ENCODE measurements at places on chromosomes 7 and 10.

- no peak for DNase-seq
Measured at GRCh38 chr10:76309741-76310587, 878.5 kb downstream of the LRMDA start.

DNA sequence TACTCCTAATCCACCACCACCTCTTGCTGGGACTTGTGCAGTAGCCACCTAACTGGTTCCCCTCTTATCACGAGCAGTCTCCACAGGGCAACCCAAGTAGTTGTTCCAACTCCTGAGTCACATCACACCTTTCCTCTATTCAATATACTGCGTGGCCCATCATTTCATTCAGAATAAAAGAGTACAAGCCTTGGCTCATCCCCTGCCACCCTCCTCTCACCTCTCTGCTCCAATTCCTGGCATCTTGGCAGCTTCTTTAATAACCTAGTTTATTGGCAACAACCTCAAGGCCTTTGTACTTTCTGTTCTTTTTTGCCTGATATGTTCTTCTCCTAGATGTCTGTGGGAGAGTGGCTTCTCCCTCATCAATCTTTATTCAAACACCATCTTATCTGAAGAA is 199.4 kb downstream of the KIAA1217 start:
- DNase-seq, result no peak

GRCh38 chr10:91200314-91201212 is 19.9 kb upstream of the PCGF5 start:
- no peak for DNase-seq

DNA sequence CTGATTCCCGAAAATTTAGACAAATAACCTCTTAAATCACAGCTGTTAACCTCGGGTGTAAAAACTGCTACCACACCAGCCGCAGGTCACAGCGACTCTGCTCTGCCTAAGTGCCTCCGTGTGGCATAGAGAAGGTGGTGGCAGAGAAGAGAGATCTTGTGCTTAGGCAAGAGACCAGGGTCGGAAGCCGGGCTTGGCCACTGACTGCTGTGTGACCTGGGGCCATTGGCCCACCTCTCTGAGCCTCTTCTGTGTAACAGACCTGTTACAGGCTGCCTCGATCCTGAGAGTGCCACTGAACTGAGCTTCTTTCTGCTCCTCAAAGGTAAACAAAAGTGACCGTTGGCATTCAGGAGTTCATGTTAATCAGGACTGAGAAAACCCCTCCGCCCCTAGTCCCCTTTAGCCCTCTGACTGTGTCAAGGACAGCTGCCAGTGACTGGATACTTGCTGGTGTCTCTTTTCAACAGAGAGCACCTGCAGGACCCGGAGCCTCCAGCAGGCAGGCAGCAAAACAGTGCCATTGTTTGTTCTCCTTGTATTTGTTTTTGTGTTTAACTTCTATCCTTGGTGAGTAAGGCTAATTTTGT is 36.5 kb downstream of the ZMIZ1 start:
- no peak for DNase-seq

DNA sequence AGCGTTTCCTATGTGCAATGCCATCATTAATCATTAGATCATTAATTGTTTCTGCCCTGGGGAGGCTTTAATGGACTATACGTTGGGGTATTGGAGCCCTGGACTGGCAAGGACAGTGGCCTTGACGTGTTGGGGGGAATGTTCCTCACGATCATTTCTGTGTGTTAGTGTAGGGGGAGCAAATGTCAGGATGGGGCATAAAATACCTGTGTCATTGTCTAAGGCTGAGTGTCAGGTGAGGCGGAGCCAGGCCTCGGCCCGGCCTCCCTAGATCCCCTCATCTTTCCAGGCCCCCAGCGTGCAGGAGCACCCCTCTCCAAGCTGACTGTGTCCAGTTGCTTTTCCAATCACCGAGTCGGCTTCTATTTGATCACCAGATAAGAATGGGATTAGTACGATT is 346.4 kb upstream of the SHH start:
- peak; percentile 24 for DNase-seq

- DNase-seq, result no peak
Measured at GRCh38 chr10:97154162-97154561, 31.6 kb downstream of the SLIT1 start.

GRCh38 chr10:97791824-97792721 is 20.3 kb upstream of the SFRP5 start:
- DNase-seq, result peak; percentile 89

GRCh38 chr10:12704488-12704887 is 297.0 kb downstream of the CCDC3 start:
- no peak for DNase-seq

DNA sequence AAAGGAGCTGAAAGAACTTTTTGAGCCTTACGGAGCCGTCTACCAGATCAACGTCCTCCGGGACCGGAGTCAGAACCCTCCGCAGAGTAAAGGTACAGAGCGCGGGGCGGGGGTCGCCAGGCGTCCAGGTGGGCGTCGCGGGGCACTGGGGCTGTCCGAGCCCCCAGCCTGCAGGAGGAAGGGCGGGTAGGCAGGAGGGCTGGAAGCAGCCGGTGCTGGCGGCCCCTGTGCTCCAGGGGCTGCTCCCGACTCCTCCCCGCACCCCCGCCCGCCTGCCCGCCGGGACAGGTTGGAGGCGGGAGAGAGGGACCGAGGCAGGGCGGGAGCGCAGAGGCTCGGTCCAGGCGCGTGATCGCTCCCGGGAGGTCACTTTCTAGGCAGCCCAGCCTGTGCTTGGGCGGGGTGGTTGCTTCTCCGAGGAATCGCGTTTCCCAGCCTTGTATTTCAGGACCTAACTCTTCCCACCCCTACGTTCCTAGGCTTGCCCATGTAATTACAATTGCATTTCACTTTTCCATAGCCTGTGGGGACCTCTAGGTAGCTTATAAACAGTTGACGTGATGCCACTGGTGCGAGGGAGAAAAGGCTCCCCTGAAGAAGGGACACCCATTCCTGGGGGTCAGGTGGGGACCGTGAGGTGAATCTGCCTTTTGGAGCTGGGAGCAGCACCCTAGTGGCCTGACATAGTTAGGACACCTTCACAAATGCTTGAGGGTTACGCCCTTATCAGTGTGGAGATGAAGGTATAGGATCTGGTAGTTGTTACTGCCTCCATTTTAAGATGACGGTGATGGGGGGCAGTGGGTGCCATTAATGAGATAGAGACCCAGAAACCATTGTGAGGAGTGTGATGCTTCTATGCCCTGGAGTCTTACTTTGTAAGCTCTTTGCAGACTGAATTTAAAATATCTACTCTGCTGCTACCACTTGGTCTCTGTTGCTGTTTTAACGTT is 148.2 kb downstream of the CELF2 start:
- DNase-seq, result peak; percentile 89

GRCh38 chr10:77513781-77514331 is 123.8 kb downstream of the KCNMA1 start:
- DNase-seq, result no peak

DNA sequence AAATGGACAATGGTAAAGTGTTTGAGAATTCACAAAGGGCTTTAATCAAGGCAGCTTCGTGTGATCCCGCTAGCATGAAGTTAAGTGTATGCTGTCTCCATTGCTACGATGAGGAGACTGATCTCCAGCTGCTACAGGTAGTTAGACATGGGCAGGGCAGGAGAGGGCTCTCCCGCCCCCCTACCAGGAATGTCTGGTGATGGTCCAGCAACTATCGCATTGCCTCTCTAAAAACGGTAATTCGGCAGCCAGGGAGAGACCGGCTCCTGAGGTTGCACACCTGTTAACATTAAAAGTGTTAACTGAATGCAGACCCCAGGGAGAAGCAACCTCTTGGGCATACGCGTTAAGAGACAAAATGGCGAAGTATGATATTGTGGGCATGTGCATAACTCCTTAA is 37.9 kb downstream of the SVIL start:
- no peak for DNase-seq

- no peak for DNase-seq
Measured at GRCh38 chr10:6161921-6162320, 40.8 kb upstream of the PFKFB3 start.

DNA sequence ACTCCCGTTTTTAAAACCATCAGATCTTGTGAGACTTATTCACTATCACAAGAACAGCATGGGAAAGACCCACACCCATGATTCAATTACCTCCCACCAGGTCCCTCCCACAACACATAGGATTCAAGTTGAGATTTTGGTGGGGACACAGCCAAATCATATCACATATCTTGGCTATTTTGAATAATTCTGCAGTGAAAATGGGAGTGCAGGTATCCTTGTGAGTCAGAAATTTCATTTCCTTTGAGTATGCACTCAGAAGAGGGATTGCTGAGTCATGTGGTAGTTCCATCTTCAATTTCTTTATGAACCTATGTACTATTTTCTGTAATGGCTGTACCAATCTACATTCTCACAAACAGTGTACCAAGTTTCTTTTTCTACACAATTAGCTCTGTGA is 125.8 kb downstream of the ANKRD7 start:
- DNase-seq, result no peak

DNA sequence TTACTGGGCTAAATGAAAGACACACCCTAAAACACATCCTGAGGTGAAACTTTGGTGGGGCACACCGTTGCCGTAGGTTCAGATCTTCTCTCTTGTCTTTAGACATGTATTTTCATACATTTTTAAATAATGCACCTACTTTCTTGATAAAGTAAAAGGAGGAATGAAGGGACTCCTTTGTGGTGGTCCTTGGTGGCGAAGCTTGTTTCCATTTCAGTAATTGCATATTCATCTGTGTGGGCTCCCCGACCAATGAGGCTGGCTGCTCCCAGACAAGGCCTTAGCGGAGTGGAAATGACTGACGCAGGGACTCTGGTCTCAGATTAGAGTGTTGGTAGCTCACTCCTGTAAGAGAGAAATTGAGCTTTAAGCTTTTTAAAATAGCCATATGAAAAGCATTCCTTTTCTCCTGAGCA is 815 bp downstream of the CCSER2 start:
- peak; percentile 85 for DNase-seq

- DNase-seq, result no peak
Measured at GRCh38 chr7:70406186-70406949, 725.6 kb upstream of the GALNT17 start.

- DNase-seq, result no peak
Measured at GRCh38 chr7:115230882-115231571, 309.1 kb downstream of the MDFIC start.

DNA sequence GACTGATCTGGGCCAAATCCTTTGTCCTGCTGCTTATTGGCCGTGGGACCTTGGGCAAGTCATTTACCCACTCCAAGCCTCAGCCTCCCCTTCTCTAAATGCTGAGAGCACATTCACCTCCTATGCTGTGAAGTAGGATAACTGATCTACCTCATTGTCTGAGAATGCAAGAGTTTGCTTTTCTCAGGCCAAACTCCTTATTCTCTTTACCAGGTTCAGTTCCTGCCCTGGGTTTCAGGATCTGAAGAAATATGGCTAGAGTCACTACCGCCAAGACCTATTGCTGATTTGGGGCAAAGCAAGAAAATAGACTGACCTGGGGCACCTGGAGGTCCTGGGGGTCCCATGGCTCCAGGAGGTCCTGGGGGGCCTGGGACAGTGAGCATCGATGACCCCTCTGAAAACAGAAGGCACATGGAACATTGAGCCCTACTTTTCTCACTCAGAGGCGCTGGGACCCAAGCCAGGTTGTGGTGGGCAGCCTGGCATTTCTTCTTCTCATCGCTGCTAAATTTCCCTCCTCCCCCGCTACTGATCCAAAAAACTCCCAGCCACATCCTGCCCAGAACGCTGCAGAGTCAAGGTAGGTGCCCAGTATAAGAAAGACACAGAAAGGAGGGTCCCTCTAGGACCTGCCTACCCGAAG is 42.4 kb downstream of the COL17A1 start:
- no peak for DNase-seq

GRCh38 chr7:821688-822087 is 10.6 kb upstream of the SUN1 start:
- DNase-seq, result no peak

DNA sequence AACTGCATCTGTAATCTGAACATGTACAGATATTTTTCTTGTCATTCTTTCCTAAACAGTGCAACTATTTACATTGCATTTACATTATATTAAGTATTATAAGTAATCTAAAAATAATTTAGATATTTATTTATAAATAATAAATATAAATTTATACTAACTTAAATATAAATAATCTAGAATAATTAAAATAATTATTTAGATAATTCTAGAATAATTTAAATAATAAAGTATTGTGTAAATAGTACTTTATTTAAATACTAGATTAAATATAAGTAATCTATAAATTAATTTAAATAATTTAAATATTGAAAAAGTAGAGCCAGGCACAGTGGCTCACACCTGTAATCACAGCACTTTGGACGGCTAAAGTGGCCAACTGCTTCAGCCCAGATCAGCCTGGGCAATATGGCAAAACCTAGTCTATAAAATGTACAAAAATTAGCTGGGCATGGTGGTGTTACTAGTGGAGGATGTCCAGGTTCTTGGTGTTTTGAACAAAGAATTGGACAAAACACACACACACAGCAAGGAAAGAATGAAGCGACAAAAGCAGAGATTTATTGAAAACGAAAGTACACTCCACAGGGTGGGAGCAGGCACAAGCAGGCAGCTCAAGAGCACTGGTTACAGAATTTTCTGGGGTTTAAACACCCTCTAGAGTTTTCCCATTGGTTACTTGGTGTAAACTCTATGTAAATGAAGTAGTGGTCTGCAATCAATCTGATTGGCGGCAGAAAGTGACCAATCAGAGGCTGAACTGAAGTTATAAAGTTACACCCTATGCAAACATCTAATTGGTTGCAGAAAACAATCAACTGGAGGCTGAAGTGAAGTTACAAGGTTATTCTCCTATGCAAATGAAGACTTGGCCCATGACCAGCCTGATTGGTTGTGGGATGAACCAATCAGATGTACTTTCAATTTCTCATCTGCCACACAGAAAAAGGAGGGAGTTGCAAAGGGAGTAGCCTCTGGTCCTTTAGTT is 100.2 kb upstream of the SP4 start:
- DNase-seq, result no peak

DNA sequence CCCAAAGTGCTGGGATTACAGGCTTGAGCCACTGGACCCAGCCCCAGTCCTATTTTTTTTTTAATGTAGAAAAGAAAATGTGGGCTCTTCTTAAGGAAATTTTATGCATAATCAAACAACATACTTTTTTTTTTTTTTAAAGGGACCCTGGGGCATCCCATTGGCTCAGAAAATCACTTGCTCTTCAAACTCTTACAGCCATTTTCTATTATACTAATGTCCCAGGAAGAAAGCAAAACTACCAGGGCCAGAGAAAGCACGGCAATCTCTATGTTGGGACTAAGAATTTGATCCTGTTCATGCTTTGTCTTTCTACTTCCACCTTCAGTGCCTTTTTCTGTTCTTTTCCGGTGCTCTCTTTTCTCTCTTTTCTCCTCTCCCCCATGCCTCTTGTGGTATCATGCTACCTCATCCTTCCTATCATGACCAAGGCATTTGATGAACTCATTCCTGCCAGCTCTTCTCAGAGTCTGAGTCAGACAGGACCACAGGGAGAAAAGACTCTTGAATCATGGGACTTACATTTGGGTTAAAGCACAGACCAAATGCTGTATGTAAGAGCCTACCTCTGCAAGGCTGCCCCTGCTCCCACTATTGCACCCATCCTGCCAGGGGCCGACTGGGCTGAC is 76.4 kb upstream of the CCNY start:
- DNase-seq, result no peak

GRCh38 chr10:12455766-12456165 is 106.4 kb downstream of the CAMK1D start:
- no peak for DNase-seq

- no peak for DNase-seq
Measured at GRCh38 chr7:27214239-27214950, 14.5 kb upstream of the HOXA13 start.
